ENCODE measurements at places on chromosomes 2 and 18.
A peak's percentile ranks its signal among the peaks of the same experiment; 100 is the strongest.

DNA sequence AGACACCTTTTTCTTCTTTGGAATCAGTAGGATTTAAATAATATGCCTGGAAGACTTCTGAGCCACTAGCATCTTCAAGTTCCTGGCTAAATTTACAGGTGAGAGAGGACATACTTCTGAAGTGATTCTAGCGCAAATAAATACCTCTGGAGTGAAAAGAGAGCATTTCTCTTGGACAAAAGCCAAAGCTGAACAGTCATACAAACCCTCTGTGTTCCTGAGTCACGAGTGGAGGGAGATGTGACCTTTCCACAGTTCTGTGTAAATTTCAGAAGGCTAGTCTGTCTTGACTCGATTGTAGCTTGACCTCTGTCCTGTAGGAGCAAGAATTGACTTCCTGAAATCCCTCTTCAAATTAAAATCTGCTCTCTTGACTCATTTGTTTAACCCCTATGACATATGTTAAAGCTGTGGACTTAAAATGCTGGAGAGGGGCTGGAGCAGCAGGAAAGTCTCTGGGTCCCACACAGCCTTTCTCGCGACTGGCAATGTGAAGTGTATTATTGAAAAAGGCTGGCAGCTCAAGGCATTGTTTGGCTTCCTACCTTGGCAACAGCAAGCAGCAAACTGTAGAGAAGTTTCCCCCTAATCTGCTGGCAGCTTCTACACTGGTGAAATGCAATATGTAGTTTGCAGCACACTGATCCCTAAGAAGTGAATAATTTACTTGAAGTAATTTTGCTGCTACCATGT lies 79.6 kb upstream of the GCFC2 start:
- DNase-seq: no peak

- DNase-seq: no peak
Measured at GRCh38 chr2:65456886-65457285, 24.5 kb upstream of the SPRED2 start.

DNA sequence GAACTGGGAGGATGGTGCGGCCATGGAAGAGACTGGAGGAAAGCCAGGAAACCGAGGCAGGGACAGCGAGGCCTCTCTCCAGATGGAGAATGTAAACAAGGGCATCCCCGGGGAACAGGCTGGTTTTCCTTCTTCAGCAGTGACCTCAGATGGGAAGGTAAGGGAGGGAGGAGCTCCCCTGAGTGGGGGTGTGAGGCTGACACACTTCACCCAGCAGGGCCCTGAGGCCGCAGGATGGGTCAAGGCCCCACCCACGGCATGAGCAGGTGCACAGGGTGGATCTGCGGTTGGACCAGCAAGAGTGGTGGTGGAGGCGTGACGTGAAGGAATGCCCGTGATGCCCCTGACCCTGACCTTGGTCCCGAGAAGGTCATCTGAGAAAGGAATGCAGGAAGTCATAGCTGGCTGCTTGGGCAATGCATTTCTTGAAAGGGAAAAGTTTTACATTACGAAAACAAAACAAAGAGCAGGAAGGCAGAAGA lies 48.1 kb downstream of the ADCY3 start:
- DNase-seq: no peak

DNA sequence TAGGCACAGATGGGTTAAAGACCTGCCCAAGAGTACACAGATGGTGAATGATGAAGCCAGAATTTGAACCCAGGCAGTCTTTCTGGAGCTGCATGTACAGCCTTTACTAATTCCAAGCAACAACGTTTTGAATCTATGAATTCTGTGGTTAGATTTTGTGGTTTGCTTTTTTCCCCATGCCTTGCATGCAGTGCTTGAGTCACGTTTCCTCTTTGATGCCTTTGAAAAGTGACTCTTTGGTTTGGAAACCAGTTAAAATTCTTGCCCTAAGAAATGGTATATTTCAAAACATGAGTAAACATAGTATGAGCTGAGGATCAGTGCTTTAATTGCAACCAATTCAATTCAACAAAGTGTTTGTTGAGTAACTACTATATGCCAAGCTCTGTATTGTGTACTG lies 48.2 kb upstream of the PPM1B start:
- DNase-seq: peak; percentile 46

GRCh38 chr2:64330281-64331113 lies 123.5 kb upstream of the LGALSL start:
- peak; percentile 83 for DNase-seq

DNA sequence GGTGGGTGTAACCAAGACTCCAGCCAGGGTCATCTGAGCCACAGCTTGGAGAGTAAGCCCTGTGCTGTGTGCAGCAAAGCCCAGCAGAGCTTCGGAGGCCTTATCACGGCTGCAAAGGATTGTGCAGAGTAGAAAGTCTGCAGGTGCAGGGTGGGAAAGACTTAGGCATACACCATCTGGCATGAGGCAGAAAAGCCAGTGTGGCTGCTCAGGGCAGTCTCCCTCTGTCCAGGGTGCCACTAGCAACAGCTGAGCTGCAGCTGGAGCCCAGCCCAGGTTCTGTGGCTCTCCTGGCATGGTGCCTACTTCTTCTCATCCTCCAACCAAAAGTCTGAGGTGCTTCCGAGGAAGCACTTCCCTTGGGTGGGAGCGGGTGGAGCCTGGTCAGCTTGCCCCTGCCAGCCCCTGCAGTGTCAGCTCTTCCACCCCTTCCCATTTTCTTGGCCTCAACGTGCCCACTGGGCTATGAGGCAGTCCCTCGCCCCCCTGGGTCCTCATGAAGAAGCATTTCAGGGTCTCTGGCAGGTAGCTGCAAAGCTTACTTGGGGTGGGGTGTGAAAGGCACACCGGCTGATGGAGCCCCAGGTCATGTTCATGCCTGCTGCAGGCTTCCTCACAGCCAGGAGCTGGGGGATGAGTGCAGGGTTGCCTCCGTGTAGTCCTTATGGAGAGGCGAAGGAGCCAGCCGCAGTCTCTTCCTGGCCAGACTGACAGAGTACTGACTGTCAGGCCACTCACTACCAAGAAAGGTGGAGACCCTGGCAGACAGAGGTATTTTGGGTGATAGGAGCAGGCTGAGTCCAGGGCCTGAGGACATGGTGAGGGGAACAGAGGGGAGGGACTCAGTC lies 4.8 kb downstream of the AMER3 start:
- peak; percentile 24 for DNase-seq

GRCh38 chr18:8117006-8117371 lies 492.2 kb upstream of the RAB12 start:
- DNase-seq: no peak

- DNase-seq: no peak
Measured at GRCh38 chr18:41756141-41756540, 198.9 kb upstream of the PIK3C3 start.

GRCh38 chr18:63090334-63090733 lies 229.2 kb downstream of the BCL2 start:
- no peak for DNase-seq

- peak; percentile 63 for DNase-seq
Measured at GRCh38 chr2:1673160-1673944, 71.0 kb downstream of the PXDN start.

DNA sequence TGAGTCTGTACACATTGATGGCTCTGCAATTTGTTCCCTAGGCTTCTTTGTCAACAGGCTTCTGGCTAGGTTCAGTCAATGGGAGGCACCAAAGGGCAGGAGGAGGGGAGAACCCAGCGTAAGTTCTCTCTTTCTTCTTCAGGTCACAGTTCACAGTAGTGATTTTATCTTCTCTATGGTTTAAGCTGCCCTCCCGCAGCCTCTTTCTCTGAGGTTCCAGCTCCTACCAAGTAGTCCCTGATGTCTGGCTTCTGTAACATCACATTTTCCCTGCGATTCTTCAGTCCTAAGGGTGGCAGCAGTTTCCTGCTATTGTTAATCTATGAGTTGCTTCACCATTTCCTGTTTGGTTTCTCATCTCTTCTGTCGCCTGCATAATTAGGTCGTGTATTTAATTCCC lies 107.4 kb downstream of the CPO start:
- no peak for DNase-seq

- DNase-seq: peak; percentile 73
Measured at GRCh38 chr2:239328351-239329191, 72.2 kb downstream of the HDAC4 start.

DNA sequence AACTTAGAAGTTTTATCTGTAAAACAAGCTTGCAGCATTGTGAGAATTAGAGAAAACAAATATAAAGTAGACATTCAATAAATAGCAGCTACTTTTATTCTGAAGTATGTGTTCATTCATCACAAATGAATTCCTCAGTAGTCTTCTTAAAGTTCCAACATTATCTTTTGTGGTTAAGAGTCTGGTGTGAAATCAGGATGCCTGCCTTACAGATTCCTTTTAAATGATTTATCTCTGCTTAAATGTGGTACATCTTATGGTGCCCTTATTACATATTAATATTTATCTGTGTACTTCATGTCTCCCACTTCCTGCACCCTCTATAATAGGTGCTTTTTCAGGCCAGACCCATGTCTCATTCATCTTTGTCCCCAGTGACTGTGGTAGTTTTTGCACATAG lies 595.0 kb downstream of the STK39 start:
- no peak for DNase-seq

- DNase-seq: peak; percentile 96
Measured at GRCh38 chr2:216108967-216109921, at the start of gene XRCC5. Gene XRCC5, plus strand, starts transcription at chr2:216109348. Its CDS starts 89 bp downstream, at chr2:216109437.

DNA sequence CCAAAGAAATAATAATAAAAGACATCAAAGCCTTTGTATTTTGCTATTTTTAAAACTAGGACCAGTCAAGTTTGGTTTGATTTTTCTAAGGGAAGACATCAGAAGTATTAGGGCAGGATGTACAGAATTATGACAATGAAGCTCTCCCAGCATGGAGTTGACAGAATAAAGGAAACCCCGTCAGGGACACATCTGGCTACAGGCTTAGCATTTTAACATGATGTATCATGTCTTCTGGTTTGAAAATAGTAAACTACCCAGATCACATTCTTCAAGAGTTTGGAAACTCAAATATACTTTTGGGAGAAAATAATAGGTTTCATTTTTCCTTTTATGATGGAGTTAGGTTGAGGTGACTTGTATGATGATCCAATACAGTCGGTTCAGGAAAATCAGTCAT lies 552.0 kb upstream of the CDH2 start:
- DNase-seq: no peak

DNA sequence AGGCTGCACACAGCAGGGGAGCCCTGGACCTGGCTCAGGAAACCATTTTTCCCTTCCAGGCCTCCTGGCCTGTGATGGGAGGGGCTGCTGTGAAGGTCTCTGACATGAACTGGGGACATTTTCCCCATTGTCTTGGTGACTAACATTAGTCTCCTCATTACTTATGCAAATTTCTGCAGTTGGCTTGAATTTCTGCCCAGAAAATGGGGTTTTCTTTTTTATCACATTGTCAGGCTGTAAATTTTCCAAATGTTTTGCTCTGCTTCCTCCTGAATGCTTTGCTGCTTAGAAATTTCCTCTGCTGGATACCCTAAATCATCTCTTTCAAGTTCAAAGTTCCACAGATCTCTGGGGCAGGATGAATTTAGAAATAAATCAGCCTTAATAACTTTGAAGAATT lies 78.2 kb downstream of the EHBP1 start:
- DNase-seq: no peak

DNA sequence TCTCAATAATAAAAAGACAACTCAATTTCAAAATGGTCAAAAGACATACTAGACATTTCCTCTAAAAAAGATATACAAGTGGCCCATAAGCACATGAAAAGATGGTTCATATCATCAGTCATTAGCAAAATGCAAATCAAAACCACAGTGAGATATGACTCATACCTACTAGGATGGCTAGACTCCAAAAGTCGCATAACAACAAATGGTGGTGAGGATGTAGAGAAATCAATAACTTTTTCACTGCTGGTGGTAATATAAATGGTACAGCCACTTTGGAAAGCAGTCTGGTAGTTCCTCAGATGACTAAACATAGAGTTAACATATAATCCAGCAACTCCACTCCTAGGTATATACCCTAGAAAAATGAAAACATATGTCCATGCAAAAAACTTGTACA lies 242.3 kb upstream of the NOL4 start:
- no peak for DNase-seq

- peak; percentile 73 for DNase-seq
Measured at GRCh38 chr18:35949903-35950627, 22.4 kb upstream of the RMP24 start.

DNA sequence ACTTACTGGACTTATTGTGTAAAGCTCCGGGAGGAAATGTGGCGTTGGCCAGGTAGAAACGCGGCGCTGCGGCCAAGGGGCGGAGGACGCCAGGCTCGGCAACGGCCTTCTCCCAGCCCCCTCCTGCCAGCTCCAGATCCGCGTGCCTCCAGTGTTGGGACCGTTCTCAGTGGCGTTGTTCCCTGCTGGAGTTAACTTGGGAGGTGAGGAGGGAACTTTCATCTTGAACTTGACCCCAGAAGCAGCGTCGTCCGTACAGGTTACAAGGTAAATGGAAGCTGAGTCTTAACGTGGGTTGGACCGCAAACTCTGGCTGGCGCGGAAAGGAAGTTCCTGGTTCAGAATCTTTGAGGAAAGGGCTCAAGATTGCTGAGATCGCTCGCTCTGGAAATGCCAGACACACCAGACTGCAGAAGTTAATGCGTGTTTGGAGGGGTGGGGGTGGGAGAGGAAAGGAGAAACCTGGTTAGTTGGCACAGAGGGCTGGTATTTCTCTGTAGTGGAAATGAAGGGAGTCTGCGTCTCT lies 1.3 kb downstream of the TANC1 start:
- DNase-seq: peak; percentile 33

DNA sequence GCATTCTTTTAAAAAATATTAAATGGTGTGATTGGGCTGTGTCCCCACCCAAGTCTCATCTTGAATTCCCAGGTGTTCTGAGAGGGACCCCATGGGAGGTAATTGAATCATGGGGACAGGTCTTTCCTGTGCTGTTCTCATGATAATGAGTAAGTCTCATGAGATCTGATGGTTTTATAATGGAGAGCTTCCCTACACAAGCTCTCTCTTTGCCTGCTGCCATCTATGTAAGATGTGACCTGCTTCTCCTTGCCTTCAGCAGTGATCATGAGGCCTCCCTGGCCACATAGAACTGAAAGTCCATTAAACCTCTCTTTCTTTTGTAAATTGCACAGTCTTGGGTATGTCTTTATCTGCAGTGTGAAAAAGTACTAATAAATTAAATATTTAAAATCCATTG lies 10.3 kb downstream of the PPM1B start:
- no peak for DNase-seq

DNA sequence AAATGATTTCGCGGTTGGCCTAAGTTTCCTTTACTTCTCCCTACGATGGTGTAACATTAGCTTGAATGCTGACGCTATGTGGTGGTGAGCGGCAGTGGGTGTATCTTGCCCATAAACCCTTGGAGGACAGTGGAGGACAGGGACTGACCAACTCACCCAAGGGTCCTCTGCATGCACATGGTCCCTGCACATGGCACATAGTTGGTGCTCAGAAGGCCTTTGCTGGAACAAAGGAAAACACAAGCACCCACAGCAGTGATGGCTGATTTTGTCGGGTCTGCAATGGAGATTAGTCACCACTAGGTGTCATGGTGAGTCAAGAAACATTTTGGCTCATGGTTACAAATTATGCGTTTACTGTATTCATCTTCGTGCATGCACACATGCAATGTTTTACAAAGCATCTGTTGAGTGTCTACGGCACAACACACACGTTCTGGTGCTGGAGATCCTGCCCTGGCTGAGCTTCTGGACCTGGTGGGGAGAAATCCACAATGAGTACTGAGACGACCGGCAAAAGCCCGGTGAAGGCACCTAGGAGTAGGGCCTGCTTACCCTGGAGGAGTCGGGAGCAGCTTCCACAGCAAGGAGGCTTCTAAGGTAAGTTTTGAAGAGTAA lies 44.0 kb downstream of the PDCL3 start:
- DNase-seq: peak; percentile 37

- no peak for DNase-seq
Measured at GRCh38 chr2:121334581-121335293, 49.7 kb upstream of the TFCP2L1 start.

All from myocyte (in vitro differentiated cells).